ENCODE measurements at places on chromosomes 11 and 22.

DNA sequence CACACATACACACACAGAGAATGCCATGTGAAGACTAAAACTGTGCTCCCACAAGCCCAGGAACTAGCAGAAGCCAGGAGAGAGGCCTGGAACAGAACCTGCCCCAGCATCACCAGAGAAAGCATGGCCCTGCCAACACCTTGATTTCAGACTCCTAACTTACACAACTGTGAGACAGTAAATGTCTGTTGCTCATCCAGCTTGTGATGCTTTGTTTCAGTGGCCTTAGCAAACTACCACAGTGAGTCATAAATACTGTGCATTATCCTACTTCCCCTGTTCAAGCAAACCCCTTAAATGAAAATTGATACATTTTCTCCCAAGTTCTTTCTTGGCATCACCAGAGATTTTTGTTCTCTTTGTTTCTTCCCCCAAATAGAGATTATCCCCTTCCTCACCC lies 1539.4 kb upstream of the TENM4 start:
- DNase-seq = no peak

- no peak for DNase-seq
Measured at GRCh38 chr22:36577019-36577418, 48.1 kb upstream of the EIF3D start.

DNA sequence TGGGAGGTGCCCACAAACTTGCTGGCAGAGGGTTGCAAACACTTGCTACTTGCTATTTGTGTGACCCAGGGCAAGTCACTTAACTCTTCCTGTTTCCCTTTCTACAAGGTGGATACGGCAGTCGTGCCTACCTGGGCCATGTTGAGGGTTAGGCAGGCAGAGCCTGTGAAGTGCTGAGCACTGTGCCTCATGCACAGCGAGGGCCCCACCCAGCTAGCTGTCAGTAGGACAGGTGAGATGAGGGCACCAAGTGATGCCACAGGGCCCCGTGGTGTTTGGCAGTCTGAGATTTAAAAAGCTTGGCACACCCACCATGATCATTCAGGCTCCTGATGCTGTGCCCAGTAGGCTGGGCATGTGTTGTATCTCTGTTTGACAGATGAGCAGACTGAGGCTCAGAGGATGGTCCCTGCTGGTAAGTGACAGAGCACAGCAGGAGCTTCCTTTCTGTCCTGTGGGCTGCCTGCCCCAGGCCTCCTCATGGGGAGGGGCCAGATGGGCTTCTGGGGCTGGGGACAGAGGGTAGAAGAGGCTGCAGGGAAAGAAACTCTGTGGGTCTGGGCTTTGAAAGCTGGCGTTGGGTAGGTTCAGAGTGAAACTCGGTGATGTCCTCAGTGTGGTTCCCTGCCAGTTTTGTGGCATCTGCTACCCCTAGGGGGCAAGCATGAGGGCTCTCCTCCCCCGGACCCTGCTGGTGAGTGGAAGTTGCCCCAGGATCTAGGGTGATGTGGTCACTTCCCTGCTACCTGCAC lies 59.3 kb downstream of the TSPAN18 start:
- no peak for DNase-seq

GRCh38 chr22:19194766-19195536 lies 16.4 kb upstream of the SLC25A1 start:
- DNase-seq = no peak

GRCh38 chr11:92697461-92698312 lies 271.8 kb upstream of the MTNR1B start:
- DNase-seq = no peak

DNA sequence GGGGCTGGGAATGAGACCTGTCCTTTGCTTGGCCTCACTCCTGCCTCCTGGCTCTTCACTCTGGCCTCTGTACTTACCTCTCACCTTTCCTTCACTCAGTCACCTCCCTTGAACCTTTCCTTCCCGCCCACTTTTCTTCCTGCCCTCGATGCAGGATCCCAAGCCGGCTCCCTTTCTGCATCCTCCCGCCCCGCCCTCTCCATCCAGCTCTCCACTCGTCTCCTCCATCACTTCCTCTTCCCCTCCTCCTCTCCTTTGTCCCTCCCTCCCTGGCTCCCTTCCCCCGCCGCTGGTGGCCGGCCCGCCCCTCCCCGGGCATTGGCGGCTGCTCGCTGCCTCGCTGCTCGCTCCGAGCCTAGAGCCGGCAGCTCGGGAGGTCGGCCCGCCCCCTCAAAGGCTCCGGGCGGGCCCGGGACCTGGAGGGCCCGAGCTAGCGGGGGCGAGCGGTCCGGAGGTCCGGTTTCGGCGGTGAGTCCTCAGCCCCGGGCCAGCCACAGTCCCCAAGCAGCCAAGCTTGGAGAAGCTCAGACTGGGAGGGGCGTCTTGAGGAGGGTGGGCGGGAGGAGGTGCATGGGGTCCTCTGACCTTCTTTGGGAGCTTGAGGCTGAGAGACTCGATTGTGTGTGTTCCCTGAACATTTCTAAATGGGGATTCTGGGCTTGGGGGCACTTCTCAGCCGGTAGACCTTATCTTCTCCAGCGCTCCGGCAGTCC lies 13.8 kb downstream of the PHLDB1 start:
- no peak for DNase-seq

GRCh38 chr11:9643751-9644150 lies 20.1 kb upstream of the SWAP70 start:
- DNase-seq = no peak

DNA sequence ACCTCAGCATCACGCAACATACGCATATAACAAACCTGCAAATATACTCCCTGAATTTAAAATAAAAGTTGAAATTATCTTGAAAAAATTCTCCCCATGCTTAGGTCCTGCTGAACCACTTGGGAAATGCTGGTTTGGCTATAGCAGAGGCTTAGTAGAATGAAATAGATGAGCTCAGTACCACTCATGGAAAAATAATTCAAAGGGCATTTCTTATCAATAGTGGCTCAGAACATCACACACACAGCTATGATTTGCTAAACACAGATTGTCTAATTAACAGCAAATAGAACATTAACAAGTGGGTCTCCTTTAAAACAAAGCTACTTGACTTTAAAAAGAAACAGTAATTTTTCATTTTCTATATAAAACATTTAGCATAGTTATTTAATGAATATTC lies 21.5 kb downstream of the ELMOD1 start:
- DNase-seq = no peak

- DNase-seq = no peak
Measured at GRCh38 chr11:26134481-26135355, 197.2 kb upstream of the ANO3 start.
